A549 treated with Hydrocortisone at 1 μM for 4 hours (cell line): ENCODE measurements at places on chromosomes 5 and 9. TPM values are rescaled to one million over a fixed set of nuclear protein-coding genes. Genes with fewer than 3 reads are reported as not detected.

IFNK gene
- total RNA-seq, result 0.09 TPM in 1 of 5 replicates, not detected in the others

AP3B1 gene
- 27.0 to 33.1 TPM (median 30.6 TPM) in 5 replicates for total RNA-seq

SOHLH1 gene
- 0.09 to 0.12 TPM in 2 of 5 replicates, not detected in the others for total RNA-seq

ERMP1 gene
- total RNA-seq, result 16.4 to 22.1 TPM (median 18.2 TPM) in 5 replicates

BARX1 gene
- 7.9 to 12.8 TPM (median 11.4 TPM) in 5 replicates for total RNA-seq

UNC13B gene
- 9.6 to 13.1 TPM (median 10.8 TPM) in 5 replicates for total RNA-seq

SLC46A2 gene
- total RNA-seq, result not detected in 5 replicates

IFT74 gene
- total RNA-seq, result 11.6 to 15.5 TPM (median 12.9 TPM) in 5 replicates

IQGAP2 gene
- total RNA-seq, result 1.8 to 2.9 TPM (median 2.4 TPM) in 5 replicates

IFNA2 gene
- total RNA-seq, result not detected in 5 replicates
